ENCODE measurements at places on chromosomes 13 and 19.

- DNase-seq, result no peak
These were observed at the start of gene ITGBL1 for GRCh38 chr13:101452519-101453485. Gene ITGBL1, plus strand, starts transcription at chr13:101452675. Its CDS starts 159 bp downstream, at chr13:101452834.

DNA sequence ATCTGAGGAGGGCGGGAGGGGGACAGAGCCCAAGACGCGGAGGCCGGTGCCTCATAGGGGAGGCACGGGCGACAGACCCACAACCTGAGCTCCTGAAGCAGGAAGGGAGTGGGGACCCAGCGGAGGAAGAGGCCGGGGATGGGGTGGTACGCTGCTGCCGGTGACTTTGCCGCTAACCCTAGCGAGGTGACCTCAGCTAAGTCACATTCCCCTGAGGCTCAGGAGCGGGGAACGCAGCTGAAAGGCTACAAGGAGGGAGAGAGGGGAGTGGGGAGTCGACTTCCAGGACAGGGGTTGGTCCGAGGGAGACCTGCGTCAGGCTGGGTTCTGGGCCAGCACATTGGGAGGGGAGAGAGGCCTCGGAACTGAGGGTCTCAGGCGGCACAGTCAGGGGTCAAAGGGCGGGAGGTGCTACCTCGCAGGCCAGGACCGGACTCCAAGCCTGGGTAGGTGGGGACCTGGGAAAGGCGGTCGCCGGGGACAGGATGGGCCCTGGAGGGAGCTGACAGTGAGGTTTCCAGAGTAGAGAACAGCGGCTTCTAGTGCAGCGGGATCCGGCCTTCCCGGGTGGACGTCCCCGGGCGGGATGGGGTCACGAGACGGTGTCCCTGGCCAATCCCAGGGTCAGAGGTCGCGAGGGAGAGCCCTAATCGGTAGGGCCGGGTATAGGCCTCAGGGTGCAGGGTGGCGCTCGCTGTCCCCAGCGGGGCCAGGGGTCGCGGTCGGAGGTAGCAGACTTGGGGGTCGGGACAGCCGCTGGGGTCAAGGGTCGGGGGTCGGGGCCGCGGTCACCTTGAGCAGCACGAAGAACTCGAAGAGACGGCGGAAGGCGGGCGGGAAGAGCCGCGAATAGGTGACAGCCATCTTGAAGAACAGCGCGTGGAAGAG, 699 bp downstream of the TMEM259 start:
- no peak for DNase-seq

DNA sequence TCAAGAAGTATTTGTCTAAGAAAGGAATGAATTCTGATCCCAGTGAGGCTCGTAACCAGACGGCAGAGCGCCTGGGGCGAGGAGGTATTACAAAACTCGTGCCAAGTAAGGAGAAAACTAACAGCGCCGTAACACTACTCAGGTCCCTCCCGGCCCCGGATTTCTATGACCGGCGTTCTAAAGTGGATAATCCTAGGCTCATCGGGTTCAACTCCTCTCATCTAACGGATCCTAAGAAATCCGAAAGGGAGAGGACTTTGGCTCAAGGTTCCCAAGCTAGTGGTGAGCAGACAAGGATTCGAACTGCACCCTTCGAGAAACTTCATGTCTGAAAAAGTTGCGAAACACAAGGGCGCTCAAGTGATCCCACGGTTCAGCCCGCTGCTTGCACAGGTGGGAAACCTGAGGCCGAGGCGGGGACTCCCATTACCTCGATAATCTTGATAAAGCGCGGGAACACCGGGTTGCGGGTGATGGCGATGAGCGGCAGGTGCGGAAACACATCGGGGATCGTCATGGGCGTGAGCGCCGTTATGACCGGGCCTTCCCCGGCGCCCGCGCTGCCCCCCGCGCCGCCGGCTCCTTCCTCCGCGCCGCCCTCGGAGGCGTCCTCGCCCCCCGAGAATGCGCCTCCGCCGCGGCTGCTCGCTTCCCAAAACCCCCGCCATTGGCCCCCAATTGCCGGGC, 529 bp downstream of the LONP1 start:
- no peak for DNase-seq

DNA sequence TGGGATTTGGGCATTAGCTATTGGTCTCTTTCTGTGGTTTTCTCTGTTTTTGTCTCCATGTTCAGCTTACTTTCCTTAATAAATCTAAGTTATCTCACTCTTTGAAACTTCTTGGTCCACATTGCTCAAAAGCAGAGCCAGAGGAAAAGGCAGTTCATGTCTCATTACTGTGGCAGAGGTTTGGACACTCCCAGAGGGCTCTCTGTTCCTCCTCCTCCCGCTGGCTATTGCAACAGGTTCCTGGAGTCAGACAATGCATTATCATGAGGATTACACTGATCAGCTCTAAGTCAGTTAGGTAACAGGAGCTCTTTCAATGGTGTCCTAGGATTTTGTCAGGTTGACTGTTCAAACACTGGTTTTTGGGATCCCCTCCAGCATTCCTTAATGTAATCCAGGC, 298.8 kb downstream of the NDFIP2 start:
- no peak for DNase-seq

DNA sequence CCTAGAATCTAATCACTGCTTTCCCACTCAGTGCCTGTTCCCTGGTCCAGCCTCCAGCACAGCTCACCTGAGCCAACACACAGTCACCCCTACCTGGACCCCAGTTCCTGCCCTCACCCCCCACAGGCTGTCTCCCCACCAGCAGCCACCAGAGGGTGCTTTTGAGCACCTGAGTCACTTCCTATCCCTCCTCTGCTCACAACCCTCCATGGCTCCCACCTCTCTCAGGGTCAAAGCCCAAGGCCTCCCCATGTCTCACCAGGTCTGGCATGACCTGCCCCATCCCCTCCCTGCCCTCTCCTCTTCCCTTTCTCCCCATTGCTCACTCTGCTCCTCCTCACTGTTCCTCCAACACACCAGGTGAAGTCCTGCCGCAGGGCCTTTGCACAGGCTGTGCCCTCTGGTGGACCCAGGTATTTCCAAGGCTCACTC, 7.1 kb upstream of the DPP9 start:
- DNase-seq, result no peak

DNA sequence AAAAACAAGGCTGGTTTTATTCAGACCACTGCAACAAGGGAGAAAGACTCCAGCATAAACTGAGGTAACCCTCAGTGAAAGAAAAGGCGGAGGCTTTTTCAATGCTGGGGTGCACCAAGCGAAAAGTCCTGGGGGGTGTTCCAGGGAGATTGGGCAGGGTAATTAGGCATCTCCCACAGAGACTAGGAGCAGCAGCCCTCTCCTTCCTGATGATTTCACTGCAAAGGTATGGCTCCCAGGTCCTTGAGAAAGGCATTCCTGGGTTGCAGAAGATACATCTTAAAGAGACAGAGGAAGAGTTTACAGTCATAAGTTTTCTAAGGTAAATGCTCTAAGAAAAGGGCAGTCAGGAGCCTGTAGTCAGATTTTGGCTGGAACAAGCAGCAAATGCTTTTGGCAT, 412.0 kb downstream of the FOXO1 start:
- no peak for DNase-seq

DNA sequence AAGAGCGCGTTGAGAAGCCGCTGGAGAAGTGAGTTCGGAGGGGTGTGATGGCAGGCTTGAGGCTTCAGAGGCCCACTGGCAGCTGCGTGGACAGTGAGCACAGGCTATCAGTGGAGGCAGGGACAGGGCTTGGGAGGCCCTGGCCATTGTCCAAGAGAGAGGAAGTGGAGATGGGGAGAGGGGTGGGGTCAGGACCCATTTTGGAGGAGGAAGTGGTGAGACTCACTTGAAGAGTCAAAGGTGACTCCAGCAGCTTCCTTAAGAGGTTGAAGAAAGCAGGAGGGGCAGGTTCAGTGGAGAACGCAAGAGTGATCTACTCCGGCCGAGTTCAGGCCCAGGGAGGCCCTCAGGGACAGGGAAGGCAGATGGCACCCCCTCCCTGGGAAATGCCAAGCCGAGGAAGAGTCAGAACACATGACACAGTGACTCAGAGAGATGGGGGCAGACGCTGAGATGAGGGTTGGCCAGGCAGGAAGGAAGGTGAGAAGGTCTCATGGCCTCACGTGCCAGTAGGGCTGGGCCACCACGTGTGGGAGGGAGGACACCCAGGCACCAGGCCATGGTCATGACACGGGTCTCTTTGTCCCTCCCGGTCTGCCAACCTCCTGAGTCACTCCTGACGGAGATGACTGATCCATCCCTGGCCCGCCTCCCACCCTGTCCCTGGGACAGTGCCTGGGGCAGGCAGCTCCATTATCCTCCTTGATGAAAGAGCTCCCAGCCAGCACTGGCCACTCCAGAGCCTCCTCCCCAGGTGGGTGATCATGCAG, 10.1 kb upstream of the CD22 start:
- DNase-seq, result no peak

- no peak for DNase-seq
These were observed 124.9 kb downstream of the KCNRG start for GRCh38 chr13:50140153-50140552.

- no peak for DNase-seq
These were observed 2.2 kb downstream of the GPR32 start for GRCh38 chr19:50772476-50772875.

- no peak for DNase-seq
These were observed 15.4 kb downstream of the NLRP12 start for GRCh38 chr19:53808710-53809125.

DNA sequence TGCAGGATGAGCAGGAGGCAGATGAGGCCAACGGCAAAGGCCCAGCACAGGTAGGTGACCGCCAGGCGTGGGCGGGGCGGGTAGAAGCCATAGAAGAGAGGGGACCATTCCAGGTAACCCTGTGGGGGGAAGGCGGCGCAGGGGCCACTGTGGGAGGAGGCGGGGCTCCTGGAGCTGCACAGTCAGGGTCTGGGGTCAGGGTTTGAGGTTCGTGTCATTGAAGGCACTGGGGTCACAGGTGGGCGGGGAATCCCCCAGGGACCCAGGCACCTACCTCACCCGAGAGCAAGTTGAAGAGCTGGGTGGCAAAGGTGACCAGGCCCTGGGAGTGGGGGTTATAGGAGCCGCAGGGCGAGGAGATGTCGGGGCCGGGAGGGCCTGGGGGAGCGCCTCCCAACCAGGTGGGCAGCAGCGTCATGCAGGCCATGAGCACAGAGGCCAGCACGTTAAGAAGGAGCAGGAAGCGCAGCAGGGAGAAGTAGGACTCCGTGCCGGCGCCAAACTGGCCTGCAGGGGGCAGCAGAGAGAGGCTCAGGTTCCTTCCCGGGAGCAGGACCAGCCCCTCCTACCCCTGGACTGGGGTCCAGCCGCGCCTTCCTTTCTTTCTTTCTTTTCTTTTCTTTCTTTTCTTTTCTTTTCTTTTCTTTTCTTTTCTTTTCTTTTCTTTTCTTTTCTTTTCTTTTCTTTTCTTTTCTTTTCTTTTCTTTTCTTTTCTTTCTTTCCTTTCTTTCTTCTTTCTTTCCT, 4.6 kb downstream of the TMC4 start:
- DNase-seq, result peak; percentile 88

DNA sequence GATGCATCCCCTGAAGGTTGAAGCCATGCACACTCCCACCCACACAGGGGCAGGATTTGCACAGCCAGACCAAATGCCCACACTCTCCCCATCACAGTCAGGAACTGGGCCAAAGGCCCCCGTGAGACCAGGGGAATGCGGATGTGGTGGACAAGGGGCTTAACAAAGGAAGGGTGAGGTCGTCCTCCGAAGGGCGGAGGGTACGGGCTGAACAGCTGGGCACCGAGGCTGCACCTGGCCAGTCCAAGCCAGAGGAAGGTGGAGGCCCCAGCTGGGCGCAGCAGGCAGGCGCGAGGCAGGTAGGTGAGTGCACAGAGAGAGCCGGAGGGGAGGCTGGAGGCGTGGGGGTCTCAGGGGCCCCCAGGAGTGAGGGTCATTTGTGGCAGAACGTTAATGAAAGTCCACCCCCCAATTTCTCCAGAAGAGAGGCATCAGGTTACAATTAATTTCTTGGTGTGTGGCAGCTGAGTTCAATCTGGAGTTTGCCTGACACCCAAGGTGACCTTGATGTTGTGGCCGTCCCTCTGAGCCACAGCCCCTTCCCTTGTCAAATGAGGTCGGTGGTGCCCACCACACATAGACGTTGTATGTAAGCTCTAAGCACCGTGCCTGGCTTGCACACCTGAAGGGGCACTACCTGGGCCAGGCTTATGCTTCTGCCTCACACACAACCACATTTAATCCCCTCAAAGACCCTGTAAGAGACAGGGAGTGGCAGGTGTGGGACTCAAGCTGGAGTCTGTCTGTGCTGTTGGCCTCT, 2.9 kb downstream of the KLK15 start:
- DNase-seq, result no peak

DNA sequence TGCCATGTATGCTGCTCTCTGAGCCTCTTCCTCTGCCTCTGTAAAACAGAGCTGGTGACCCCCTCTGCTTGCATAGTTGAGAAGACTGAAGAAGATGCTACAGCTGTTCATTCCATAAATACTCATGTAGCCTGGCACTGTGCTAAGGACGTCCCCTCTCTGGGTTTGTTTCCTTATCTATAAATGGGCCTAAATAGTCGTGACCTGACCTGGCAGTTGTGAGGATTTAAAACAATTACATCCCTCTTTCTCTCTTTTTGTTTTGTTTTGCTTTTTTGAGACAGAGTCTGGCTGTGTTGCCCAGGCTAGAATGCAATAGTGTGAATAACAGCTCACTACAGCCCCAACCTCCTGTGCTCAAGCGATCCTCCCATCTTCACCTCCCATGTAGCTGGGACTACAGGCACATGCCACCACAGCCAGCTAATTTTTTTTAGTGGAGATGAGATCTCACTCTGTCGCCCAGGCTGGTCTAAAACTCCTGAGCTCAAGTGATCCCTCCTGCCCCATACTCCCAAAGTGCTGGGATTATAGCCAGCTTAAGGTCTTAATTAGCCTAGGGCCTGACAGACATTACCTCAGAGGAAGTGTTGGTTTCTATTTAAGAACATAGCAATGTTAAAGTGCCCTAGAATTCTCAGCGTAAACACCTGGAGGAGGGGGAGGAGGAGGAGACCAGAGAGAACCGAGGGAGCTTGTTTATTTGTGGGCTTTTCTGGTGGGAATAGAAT, 4.6 kb downstream of the WDR62 start:
- no peak for DNase-seq

GRCh38 chr13:83634601-83635000, 247.7 kb downstream of the SLITRK1 start:
- no peak for DNase-seq

DNA sequence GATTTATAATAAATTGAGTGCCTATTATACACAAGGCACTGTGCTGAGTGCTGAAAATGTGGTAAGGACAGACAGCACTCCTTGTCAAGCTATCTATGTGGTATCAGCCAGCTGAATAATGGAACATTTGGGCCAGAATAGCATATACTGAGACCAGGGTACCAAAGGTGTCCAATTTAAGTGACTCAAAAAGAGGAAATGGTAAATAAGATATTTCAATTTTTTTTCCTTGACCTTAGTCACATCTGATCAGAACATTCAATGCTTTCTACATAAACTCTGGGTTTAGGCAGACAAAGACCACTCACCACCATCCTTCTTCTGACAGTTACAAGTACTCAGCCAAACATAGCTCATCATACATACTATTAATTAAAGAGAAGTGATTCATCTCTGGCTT, 43.2 kb downstream of the RCBTB2 start:
- DNase-seq, result no peak

DNA sequence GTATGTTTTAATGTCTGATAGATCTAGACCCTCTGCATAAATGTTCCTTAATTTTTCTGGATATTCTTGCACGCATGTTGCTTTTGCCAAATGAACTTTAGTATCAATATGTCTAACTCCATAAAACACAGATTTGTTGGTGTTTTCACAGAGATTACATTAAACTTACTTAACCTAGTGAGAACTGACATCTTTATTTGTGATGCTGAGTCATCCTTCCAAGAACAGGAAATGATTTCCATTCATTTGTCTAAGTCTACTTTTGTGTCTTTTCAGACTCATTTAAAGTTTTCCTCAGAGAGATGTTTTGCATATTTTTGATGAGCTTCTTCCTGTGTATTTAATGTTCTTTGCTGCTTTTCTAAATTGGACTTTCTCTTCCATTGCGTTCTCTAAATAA, 184.0 kb downstream of the SLC7A1 start:
- DNase-seq, result no peak

- no peak for DNase-seq
These were observed 46.9 kb downstream of the SOX1 start for GRCh38 chr13:112113851-112114250.
